Uterine smooth muscle cell (primary cell): ENCODE measurements at places on chromosomes 5 and 9. TPM values are rescaled to one million over a fixed set of nuclear protein-coding genes. Genes with fewer than 3 reads are reported as not detected.

CATSPER3 gene
- 0.12 and 0.22 TPM in 2 replicates for total RNA-seq

PRRX2 gene
- 2.0 and 3.8 TPM in 2 replicates for total RNA-seq

TAS2R1 gene
- not detected in 2 replicates for total RNA-seq

PFN3 gene
- not detected in 2 replicates for total RNA-seq

OMD gene
- total RNA-seq, result not detected in 2 replicates

ERCC8 gene
- total RNA-seq, result 21.4 and 25.8 TPM in 2 replicates

FCN1 gene
- total RNA-seq, result not detected in 2 replicates

PGGT1B gene
- 13.1 and 19.9 TPM in 2 replicates for total RNA-seq
